ENCODE measurements at places on chromosomes 4 and X.

DNA sequence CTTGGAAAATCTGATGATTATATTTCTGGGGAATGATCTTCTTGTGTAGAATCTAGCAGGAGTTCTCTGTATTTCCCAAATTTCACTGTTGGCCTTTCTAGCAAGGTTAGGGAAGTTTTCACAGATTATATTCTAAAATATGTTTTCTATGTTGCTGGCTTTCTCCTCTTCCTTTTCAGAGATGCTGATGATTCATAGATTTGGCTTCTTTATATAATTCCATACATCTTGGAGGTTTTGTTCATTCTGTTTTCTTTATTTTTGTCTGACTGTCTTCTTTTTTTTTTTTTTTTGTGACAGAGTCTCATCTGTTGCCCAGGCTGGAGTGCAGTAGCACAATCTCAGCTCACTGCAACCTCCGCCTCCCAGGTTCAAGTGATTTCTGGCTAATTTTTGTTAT, 957.9 kb upstream of the SLIT2 start:
- no peak for DNase-seq

- DNase-seq: no peak
Observed at GRCh38 chrX:132634521-132634920, 145.7 kb upstream of the MBNL3 start.

DNA sequence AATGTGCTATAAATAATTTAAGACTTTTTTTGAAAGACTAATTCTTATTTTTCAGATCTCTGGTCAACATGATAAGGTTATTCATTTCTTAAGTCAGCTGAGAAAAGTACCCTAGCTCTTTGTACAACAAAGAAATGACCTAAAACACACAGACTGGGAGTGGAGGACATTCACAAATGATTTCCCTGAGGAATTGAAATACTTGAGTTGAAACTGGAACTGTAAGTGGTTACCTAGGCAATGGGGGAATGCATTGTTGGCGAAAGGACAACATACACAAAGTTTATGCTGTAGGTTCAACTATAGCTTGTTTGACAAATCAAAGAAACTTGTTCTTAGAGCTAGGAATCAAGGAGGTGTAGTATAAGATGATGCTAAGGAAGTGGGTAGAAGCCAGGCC, 915.5 kb downstream of the FAT4 start:
- no peak for DNase-seq

DNA sequence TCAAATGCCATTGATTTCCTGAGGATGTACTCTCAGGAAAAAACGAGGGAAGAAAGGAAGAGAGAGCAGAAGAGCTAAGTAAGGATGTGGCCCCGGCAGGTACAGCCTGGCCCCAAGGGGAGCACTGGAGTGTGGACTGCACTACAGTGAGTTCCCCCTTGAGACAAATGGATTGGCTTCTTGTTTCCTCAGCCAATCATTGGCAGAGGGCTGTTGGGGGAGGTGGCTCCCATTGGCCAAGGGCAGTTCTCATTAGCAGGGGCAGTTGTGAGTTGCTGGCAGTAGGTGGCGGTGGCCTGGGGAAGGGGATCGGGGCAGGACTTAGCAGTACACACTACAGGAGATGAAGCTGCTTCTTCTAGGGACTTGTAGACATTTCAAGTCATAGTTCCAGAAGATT, 24.1 kb upstream of the OCIAD2 start:
- no peak for DNase-seq

DNA sequence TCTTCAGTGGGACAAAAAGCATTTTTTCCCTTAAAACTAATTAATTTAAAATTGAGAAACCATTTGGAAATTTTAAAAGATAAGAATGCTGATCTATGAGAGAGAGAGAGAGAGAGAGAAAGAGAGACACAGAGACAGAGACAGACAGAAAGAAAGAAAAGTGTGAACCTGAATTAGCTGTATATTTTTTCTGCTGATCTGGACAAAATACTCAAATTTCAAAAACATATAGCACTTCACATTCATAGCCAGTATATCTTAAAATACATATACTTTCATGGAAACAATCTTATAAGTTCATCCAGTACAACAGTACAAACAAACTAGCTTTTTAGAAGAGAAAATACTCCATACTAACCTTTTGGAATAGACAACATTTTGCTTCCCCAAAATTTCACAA, 18.4 kb downstream of the ENOX2 start:
- DNase-seq: no peak

DNA sequence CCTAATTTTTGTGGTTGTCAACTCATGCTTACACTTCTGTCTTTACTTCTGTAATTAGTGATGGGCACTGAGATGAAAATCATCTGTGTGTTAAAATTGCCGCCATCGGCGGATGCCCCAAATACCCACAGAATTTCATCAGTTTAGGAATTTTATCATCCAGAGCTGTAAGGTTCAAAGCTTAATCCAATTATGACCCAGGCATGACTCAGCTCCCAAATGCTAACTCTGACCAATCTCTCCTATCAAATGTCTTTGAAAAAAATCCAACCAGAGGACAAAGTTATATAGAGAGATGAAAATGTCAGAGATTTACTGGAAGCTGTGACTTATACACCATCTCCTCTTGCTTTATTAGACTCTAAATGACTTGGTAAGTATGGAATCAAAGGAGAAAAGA, 1048.7 kb upstream of the PRKX start:
- DNase-seq: no peak

DNA sequence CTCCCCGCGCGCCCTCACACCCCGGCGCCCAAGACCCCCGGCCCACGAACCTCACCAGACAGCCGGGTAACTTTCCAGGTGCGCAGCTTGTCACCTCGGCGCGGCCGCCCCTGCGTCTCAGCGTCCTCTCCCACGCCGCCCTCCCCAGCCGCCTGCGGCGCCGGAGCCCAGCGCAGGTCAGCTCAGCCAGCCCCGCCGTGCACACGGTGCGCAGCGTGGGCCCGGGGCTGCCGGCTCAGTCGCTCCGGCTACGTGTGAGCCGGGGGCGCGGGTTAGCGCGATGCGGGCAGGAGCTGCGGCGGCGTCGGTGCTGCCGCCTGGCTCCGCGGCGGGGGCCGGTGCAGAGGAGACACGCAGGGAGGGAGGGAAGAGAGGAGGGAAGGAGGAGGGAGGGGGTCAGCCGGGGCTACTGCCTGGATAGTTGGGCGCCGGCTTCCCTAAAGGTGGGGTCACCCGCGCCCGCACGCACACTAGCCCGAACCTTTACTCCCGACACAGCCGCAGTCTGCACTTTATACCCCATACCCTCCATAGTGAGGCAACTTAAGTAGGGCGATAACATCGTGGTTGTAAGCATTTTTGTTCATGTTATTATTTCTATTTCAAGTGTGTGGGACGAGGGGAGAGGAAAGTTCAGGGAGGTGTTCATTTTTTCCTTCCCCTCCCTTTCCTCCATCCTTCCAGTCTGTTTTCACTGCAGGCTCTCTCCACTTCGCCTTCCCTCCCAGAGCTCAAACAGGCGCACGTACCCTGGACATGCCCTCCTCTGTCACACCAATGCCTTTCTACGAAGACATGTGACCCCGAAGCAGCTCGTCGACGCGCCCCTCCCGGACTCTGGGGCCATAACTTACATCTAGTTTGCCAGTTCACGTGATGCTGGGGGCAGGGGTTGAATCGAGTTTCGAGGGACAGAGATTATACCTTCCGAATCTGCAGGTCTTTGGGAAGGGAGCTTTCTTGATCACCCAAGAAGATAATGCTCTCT, at the start of gene PRKG2:
TSS of gene PRKG2 (minus strand) at position 342 of the 988 bp plus-strand sequence. CDS start 10,175 bp downstream, outside the sequence.
- DNase-seq: no peak

DNA sequence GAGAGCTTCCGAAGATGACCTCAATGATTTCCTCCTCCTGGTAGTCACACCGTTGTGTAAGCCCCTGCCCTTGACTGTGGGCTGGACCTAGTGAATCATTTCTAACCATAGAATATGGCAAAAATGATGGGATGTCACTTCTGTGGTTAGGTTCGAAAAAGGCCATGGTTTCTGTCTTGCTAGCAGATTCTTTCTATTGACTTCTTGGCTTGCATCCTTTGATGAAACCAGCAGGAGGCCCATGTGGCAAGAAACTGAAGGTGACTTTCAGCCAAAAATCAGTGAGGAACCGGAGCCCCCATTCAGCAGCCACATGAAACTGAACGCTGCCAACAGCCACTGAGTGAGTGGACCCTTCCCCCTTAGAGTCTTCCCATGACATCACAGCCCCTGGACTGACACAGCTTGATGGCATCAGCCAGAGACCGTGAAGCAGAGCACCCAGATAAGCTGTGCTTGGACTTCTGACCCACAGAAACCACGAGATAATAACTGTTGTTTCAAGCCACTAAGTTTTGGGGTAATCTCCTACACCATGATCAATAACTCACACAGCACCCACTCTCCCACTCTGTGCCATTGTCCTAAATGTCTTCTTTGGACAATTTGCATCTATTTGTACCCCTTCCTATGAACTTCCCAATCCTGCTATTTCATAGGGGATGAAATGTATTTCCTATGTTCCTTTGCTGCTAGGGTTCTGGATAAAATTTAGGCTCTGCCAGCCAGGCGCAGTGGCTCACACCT, 148.0 kb upstream of the STX18 start:
- no peak for DNase-seq

DNA sequence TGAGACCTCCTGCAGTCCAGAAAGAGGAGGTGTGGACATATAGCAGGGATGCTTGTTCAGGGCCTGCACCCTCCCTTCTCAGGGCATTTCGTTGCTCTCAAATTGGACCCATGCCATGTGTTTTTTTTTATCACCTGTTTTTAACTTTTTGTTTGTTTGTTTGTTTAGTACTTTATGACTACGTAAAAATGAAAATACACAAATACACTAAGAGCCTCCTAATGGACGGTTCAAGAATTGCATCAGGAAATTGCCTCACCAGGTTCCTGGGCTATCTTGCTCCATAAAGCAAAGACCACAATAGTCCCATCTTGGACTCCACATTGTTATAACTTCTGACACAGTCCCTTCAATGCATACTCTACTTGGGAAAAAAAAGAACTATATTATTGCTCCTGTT, 1685.9 kb upstream of the TENM3 start:
- no peak for DNase-seq

- DNase-seq: no peak
Observed at GRCh38 chrX:13697455-13697854, 8.5 kb downstream of the RAB9A start.

DNA sequence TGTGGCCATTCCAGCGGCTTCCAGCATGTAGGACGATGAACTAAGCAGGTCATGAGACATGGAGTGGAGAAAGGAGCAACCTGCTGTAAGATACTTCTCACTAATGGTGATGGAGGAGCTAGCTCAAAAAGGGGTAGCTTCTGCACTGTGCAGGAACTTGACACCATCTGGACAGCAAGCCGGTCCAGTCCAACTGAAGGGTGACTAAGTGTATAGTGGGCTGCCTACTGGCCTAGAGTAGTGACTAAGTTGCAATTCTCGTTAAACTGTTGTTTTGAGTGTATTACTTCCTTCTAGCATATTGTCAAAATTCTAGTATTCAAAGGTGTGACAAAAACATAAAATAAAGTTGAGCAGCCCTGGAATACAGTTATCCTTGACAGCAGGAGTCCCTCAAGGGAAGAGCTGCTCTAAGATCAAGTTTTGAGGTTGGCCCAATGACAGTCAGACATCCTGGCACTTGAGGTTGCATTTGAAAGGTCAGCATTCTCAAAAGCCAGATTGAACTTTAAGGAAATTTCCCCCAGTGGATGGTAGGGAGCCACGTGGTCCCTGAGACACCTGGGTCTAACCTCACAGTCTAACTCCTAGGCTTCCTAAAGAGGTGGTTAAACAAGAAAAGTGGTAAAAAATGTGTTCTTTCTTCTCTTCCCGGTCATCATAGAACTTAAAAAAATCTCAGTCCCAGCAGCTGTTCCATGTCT, 8.0 kb downstream of the CETN2 start:
- no peak for DNase-seq

DNA sequence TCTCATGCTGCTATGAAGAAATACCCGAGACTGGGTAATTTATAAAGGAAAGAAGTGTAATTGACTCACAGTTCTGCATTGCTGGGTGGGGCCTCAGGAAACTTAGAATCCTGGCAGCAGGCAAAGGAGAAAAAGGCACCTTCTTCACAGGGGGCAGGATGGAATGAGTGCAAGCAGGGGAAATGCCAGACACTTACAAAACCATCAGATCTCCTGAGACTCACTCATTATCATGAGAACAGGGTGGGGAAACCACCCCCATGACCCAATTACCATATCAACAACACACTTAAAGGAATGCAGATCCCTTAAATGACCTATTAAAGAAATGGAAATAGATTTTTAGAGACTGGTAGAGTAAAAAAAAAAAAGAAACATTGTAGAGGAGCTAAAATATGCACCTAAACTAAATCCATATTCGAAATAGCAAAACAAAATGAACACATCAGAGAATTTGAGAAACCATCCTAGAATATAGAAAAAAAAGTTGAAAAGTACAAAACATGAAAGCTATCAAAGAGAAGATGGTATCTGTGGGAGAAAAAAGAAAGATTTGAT, 104.3 kb upstream of the UGT8 start:
- DNase-seq: no peak

DNA sequence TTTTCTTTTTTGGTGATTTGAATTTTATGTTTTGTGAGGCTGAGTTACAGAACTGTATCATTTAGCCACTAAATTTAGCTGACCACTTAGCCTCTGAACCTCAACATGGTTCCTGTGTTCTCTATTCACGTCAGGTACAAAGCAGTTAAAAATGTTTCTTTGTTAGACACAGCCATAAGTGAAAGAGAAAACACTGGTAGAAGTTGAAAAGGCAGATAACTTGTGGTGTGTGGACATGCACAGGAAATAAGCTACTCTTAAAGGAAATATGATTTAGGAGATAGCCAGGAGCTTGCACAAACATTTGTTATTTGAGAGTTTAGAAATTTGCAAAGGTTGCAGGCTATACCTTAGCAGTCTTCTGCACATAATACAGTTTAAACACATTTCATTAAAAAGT, 171.0 kb upstream of the RPS6KA3 start:
- DNase-seq: no peak

DNA sequence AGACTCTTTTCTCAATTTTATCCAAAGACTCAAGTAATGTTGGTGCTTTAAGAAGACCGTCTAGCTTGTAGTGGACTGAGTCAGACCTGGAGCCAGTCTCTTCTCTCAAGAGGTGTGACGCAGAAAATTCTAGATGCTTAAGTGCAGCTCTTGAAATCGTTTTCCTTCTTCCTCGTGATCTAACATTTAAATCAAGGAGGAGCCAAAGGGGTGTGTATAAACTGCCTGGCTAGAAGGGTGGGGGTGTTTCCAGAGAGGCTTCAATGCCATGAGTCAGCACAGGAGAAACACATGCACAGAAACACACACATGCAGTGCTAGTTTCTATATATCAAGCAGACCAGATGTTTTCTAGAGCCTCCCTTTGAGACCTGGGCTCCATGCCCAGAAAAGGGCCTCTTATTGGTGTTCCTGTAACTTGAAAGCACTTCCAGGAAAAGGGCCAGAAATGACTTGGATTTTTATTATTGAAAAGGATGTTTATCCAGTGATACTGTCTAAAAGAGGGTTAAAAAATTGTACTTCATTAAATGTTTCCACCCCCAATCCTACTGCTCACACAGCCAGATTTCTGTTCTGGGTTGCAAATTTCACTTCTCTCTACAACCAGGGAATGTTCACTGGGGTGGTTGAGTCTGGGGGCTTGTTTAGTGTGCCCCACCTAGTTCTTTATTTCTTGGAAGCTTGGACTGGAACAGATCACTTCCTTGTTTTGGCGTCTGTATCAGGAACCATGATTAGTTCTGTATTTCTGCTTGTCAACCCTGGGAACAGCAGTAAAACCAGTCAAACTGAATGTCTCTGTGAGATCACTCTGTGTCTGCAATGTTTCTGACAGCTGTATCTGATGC, at the start of gene CLIC2:
TSS of gene CLIC2 (minus strand) at position 129 of the 851 bp plus-strand sequence. CDS start 187 bp downstream, outside the sequence.
- peak; percentile 60 for DNase-seq

- DNase-seq: peak; percentile 47
Observed at GRCh38 chrX:12701628-12702027, 89.6 kb upstream of the PRPS2 start.
